ENCODE measurements at places on chromosomes 7 and 10.

GRCh38 chr10:677750-678661 lies 11.5 kb downstream of the DIP2C start:
- DNase-seq: no peak

DNA sequence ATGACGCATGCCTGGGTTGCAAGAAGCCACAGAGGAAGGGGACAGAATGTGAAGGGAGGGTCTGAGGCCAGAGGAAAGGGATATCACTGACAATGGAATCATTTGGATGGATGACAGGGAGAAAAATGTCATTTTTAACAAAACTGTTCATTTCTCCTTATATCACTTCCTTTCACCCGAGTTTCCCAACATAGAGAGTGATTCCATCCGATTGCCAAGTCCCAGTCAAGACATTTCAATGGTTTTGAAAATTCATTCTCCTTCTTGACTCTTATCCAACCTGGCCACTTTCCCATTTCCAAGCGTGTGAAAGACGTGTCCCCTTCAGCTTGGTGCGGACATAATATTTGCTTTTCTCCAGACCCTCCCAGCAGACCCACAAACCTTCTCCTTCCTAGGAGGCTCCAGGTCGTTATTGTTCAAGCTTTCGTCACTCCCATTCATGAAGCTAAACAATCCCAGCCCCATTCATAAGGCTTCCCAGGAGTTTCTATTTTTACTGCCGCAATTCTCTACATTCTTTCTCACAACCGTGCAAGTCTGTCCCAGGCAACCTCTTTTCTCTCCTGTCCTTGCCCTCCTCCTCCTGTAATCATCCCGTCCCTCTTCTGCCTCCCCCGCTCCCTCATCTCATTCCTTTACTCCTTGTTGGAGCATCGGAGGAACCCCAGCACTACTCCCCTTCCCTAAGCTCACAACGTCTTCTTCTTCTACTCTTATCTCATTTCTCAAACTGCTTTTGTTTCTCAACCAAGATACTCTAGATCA lies 301.3 kb upstream of the KLF6 start:
- no peak for DNase-seq

- DNase-seq: peak; percentile 34
Observed at GRCh38 chr7:38907066-38907465, 1.9 kb downstream of the VPS41 start.

DNA sequence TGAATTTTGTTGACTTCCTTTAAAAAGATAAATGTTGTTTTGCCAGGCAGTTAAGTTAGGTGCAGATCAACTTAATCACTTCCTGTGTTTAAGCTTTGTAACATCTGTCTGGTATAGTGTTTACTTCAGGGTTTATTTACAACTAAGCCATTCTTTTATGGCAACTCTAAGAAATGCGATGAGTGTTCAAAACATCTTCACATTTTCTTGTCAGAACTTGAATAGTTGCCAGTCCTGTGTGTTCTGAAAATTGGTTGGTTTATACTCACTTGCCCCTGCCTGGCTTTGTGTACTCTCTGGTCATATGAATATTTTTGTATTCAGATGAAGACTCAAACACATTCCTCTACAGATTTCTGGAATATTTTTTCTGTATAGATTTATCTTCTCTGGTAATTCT lies 327.2 kb downstream of the MDFIC start:
- no peak for DNase-seq

- no peak for DNase-seq
Observed at GRCh38 chr7:81659697-81660395, 110.0 kb downstream of the HGF start.

- DNase-seq: peak; percentile 25
Observed at GRCh38 chr10:99598781-99599509, 21.3 kb downstream of the SLC25A28 start.

- no peak for DNase-seq
Observed at GRCh38 chr7:88115258-88115796, 104.5 kb downstream of the SRI start.

- no peak for DNase-seq
Observed at GRCh38 chr7:149281508-149282330, 19.7 kb downstream of the ZNF783 start.

- no peak for DNase-seq
Observed at GRCh38 chr7:18940593-18941134, 176.8 kb downstream of the TWIST1 start.

- DNase-seq: no peak
Observed at GRCh38 chr10:47167591-47167990, 132.4 kb upstream of the GDF10 start.

DNA sequence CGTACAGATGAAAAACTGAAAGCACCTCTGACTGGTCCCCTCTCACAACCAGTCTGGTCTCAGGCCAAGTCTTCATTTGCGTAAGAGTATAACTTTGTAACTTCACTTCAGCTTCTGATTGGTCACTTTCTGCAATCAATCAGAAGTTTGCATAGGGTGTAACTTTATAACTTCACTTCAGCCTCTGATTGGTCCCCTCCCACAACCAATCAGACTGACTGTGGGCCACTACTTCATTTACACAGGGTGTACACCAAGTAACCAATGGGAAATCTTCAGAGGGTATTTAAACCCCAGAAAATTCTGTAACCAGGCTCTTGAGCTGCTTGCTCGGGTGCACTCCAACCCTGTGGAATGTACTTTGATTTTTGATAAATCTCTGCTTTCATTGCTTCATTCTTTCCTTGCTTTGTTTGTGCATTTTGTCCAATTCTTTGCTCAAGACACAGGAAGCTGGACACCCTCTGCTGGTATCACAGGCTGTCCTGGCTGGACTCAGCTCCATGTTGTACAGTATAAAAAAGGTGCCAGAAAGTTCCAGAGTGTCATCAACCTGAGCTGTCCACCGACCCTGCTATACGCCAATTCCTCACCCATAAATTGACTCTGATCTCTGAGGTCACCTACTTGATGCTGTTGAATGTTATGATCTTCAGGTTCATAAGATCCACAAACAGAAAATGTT lies 74.5 kb downstream of the COBL start:
- DNase-seq: no peak

DNA sequence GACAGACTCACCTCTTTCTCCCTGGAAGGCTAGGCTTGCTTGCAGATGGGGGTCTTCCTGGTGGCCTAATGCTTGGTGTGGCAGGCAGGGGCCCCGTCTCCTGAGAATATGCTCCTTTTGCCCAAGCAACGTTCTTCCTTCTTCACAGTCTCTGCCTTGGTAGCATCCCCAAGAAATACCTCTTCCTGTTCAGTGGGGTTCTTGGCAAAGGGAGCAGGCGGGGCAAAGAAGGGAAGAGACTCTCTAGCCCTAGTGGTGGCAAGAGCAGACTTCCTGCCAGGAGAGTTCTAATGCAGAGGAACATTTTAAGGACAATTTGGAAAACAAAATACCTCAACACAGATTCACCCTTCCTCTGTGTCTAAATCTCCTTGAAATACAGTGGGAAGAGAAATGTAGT lies at the start of gene CLEC5A:
CLEC5A (minus strand) TSS at position 179 of the 400 bp plus-strand sequence. CDS start 682 bp downstream, outside the sequence.
- no peak for DNase-seq

DNA sequence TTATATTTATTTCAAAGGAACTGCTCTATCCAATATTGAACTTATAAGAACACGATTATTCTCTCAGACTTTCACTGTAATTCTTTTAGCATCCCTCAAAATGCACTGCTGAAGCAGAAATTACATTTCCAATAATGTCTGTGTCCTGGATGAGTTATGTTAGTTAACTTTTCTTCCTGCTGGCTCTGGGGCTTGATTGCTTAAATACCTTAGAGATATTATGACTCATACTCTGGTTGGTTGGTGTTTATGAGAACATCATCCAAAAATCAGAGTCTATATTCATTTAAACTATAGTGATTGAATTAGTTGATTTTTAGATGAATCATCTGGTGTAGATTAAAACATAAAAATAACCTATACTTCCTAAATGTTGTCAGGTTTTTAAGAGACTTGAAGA lies 246.3 kb upstream of the VWC2 start:
- DNase-seq: no peak

GRCh38 chr7:4271716-4272015 lies 410.4 kb upstream of the FOXK1 start:
- no peak for DNase-seq

DNA sequence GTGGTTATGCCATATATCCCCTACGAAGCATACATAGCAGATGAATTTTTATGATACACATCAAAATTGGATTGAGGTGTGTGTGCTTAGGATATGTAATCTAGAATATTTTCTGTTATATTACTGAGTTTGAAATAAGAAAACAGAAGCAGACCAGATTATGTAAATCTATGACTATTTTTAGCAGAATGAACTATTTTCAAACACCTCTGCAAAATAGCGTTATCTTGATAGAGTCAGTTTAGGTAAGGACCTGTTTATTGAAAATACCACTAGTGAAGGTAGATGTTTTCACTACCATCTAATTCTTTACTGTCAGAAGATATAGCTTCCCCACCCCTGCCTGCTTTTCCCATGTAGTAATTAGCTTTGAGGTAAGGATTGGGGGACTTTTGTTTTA lies 9.1 kb downstream of the LANCL2 start:
- DNase-seq: no peak

DNA sequence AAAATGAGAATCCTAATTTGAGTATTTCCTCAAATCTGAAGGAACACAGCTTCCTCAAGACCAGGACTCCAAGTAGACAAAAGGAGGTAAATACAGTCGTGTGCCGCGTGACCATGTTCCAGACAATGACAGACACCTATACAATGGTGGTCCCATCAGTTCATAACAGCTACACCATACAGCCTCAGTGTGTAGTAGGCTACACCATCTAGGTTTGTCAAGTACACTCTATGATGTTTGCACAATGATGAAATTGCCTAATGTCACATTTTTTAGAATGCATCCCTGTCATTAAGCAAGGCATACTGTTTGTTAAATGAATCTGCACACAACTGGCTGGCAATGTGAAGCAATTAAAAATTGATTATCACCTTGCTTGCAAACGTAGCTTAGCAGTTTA lies 107.9 kb downstream of the PROSER2 start:
- no peak for DNase-seq

- no peak for DNase-seq
Observed at GRCh38 chr10:121362026-121362425, 236.2 kb downstream of the FGFR2 start.

GRCh38 chr7:155766966-155767916 lies 45.0 kb downstream of the SHH start:
- no peak for DNase-seq

DNA sequence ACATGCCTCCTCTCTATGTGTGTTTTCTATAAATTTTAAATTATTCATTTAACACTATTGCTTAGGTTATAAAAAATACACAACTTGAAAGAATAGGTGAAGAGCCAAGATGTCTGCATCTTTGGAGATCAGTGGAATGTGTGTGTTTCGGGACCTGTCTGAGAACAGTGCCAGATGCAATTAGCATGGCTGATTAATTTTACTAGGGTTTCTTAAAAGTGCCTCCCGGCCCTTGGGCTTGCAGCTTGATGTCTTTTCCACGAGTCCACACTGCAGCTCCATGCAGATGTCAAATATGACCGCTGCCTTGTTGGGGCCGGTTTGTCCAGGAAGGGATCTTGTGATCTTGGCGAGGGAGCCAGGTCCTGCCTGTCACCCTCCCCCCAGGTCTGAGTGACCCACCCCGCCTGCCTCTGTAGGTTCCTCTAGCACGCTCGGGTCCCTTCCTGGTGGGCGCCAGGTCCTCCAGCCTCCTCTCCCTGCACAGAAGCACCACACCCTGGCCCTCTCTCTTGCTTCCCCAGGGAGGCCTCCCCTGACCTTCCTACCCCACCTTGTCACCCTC lies 20.7 kb downstream of the LHPP start:
- DNase-seq: no peak

DNA sequence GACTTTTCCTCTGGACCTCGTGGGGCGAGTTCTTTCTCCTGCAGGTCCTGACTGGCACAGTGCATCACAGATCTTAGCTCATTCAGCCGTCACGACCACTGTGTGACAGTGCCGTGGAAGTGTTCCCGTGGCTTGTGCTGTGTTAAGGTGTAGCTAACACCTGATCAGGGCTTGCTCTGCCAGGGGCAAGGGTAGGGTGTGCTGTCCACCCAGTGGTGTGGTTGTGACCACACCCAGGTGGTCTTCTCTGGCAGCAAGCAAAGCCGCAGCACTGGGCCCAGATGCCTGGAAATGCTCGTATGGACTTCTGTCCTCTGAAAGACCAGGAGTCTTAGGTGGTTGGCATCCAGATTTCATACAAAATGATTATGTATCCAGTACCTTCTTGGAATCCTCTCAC lies 86.2 kb downstream of the GLRX3 start:
- no peak for DNase-seq

- no peak for DNase-seq
Observed at GRCh38 chr10:10726101-10726500, 291.6 kb upstream of the CELF2 start.

All from glutamatergic neuron (in vitro differentiated cells).